ENCODE measurements at places on chromosomes 16 and 17.

GRCh38 chr16:72807245-72807644, 240.7 kb downstream of the ZFHX3 start:
- DNase-seq: no peak

GRCh38 chr17:38565853-38566665, 39.7 kb downstream of the SRCIN1 start:
- DNase-seq: no peak

DNA sequence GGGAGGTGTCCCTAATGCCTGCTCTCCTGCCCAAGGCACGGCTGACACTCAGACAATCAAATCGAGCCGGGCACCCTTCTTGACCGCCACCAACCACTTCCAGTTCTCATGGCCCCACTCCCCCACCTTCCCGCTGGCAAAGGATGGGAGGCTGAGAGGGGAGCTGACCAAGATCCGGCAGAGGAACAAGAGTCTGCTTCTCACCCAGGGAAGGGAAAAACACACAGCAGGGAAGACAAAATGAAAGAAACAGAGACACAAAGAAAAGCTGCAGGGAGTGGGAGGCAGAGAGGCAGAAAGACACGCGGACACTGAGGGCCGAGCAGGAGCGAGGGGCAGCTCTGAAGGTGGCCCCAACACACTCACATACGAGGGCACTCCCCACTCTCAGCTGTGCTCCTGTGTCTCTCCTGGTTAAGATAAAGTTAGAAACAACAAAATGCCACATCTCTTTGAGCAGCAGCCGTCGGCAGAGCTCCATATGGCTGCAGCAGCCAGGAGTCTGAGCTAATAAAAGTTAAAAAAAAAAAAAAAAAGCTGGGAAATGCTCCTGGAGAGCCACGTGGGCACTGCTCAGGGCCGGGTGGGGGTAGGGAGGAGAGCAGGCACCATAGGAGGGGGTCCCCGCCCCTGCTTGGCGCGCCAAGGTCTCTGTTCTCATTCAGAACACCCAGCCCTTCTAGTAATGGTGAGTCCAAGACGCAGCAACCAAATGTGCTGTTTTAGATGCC, 7.4 kb downstream of the LRRC75A start:
- no peak for DNase-seq

DNA sequence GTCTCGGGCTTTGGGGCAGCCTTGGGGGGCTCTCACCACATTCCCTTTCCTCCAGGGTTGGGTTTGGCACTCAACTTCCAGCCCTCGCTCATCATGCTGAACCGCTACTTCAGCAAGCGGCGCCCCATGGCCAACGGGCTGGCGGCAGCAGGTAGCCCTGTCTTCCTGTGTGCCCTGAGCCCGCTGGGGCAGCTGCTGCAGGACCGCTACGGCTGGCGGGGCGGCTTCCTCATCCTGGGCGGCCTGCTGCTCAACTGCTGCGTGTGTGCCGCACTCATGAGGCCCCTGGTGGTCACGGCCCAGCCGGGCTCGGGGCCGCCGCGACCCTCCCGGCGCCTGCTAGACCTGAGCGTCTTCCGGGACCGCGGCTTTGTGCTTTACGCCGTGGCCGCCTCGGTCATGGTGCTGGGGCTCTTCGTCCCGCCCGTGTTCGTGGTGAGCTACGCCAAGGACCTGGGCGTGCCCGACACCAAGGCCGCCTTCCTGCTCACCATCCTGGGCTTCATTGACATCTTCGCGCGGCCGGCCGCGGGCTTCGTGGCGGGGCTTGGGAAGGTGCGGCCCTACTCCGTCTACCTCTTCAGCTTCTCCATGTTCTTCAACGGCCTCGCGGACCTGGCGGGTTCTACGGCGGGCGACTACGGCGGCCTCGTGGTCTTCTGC, 8.4 kb downstream of the SLC16A3 start:
- no peak for DNase-seq

GRCh38 chr17:76696763-76697701, 13.7 kb downstream of the MXRA7 start:
- DNase-seq: no peak

- DNase-seq: no peak
These were observed 1.0 kb upstream of the MSI2 start for GRCh38 chr17:57255182-57255775.

GRCh38 chr17:68480885-68481284, 23.6 kb upstream of the WIPI1 start:
- DNase-seq: no peak

- DNase-seq: peak; percentile 17
These were observed 228.5 kb upstream of the PMFBP1 start for GRCh38 chr16:72400257-72401083.

- DNase-seq: no peak
These were observed 7.9 kb upstream of the RPL23 start for GRCh38 chr17:38861399-38861843.

- no peak for DNase-seq
These were observed 51.9 kb downstream of the ZZEF1 start for GRCh38 chr17:4090898-4091297.

GRCh38 chr17:60393840-60394723, 2.1 kb upstream of the USP32 start:
- no peak for DNase-seq

- DNase-seq: no peak
These were observed 28.7 kb downstream of the GSE1 start for GRCh38 chr16:85641776-85642176.

- DNase-seq: no peak
These were observed 184.0 kb upstream of the GSE1 start for GRCh38 chr16:85428899-85429775.

DNA sequence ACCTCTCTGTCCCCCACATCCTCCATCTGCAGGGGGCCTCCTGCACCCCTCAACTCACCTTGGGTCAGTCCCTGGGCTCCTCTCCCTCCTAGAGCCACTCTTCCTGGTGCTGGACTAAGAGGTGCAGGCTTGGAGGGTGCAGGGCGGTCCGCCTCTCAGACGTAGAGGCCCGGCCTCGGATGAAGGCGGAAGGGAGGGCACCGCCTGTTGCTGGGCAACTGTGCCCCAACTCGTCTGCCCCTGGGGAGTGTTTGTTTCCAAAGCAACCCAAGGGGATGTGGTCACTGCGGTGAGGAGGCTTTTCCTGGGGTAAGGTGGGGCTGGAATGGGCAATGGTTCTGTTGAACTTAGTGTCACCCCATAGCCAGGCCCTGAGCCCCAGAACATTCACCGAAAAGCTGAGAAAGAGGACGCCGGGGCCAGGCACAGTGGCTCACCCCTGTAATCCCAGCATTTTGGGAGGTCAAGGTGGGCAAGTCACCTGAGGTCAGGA, at the start of gene C16orf54:
TSS of gene C16orf54 (minus strand) at position 138 of the 493 bp plus-strand sequence. CDS start 1,039 bp downstream, outside the sequence.
- DNase-seq: no peak

DNA sequence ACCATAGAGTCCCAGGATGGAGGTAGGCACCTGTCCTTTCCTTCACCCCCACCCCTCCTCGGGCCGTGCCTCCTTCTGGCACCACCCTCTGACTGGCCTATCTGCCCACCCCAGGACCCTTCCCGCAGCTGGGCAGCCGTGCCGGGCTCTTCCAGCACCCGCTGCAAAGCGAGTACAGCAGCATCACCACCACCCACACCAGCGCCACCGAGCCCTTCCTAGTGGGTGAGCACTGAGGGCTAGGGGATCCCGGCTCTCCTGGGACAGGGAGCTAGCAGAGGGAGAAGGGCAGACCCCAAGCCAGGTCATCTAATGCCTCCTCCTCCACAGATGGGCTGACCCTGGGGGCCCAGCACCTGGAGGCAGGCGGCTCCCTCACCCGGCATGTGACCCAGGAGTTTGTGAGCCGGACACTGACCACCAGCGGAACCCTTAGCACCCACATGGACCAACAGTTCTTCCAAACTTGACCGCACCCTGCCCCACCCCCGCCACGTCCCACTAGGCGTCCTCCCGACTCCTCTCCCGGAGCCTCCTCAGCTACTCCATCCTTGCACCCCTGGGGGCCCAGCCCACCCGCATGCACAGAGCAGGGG, 7.8 kb downstream of the GALK1 start:
- DNase-seq: no peak

- peak; percentile 32 for DNase-seq
These were observed at the start of gene ZNRF1 for GRCh38 chr16:74998481-74999218. ZNRF1 (plus strand) TSS chr16:74999024; CDS start chr16:74999672, 648 bp downstream.

DNA sequence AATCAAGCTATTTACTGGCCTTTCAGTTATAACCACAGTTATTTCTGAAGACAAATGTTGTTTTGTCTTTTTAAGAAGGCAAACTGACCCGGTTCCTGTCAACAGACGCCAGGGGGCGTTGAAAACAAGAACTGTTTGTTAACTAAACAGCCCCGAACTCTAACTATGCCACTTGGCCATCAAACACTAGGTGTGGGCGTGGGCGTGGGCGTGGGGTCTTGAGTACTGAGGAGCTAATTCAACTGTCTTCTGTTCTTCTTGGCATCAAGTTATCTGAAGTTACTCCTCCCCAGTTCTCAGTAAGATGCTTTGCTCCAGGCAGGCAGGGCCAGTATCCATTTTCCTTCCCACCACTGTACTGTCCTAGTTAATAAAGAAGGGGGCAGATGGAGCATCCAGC, 63.3 kb upstream of the MTMR4 start:
- peak; percentile 1 for DNase-seq

GRCh38 chr17:61247439-61247838, 152.2 kb upstream of the TBX2 start:
- no peak for DNase-seq

GRCh38 chr17:59126809-59127417, 20.2 kb upstream of the TRIM37 start:
- no peak for DNase-seq

DNA sequence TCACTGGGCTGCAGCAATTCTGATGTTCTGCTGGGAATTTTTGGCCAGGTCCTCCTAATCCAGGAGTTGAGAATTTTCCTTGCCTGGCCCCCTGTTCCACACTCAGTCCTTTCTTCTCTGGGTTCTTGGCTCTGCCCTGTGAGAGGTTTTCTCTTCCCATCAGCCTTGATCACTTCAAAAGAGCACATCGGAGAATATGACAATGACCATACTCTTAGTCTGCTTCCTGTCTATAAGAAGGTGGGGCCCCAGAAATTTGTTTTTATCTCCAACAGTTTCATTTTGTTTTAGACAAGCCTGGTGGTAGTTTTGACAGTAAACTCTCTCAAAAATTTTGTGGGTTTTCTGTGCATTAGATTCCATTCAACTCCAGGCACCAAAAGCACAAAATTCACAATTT, 70.7 kb downstream of the C17orf67 start:
- DNase-seq: no peak

GRCh38 chr16:2149630-2150417, 1.4 kb downstream of the RAB26 start:
- no peak for DNase-seq

DNA sequence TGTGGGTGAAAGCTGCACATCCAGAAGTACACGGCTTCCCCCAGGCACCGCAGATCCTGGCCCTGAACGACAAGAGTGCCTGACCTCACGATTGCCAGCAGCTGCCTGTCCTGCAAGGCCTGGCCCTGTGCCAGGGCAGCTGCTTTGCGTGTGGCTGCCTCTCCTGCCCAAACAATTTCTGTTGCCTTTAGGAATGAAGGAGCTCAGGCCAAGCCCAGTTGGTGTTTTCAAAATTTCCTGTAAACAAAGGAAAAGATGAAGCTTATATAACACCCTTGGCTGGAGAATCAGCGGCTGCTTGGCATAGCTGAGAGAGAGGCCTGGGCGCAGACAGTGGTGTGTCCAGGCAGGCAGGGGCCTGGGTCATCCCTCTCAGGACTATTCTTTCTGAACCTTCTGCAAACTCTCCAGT, 11.7 kb upstream of the SLC47A2 start:
- peak; percentile 54 for DNase-seq

DNA sequence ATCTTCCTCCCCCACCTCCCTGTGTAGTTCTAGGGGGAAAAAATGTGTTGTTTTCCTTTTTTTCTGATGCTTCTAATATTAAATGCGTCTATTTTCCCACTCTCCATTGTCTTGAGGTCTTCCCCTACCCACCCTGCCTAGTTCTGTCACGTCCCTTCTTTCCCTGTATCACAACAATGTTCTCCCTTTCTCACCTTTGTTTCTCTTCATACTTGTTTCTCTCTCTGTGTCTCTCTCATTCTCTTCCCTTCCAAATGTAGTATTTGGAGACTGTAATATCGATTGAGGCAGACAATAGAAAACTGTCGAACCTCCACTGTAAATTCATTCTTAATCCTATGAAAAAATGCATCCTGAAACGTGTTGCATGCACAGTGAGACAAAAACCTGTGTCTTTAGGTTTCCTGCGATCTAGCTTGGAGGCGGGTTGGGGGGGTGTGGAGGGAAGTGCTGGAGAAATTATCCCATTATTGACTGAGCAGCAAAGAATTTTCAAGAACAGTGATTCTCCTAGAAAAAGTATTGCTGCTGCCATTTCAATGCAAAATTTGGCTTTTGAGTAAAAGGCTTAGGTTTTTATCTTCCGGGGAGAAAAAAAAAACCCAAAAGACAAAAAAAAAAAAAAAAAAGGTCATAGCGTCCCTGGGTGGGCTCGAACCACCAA, 1.3 kb upstream of the PSMB3 start:
- peak; percentile 37 for DNase-seq

DNA sequence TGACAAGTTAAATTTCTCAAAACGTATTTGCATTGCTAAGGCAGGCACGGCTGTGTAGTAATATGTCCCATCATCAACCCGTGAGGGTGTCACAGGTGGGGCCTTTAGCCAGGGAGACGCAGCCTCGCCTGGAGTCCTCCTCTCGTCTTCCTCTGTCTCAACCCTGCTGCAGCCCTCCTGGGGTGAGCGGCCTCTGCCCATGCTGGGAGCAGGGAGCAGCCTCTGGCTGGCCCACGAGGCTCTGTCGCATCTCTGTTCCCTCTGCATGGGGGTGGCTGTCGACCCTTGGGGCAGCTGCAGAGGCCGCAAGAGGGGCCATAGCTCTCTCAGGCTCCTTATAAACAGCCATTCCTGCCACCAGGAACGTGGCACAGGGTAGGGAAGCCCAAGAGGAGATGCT, 806 bp upstream of the SMIM5 start:
- no peak for DNase-seq

DNA sequence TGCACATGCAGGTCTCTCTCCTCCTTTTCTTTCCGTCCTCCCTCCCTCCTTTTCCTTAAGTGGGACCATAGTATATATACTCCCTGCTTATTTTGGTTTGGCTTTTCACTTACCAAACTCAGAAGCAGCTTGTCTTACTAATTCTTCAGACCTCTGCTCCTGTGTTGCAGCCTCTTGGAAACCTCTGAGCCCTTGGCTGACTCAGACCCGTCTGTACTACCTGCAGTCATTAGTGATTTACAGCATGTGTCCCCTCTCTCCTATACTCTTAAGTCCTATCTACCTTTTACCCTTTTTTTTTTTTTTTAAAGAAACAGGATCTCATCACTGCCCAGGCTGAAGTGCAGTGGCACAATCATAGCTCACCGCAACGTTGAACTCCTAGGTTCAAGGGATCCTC, 207.0 kb downstream of the STX8 start:
- DNase-seq: no peak
